ENCODE measurements at places on chromosomes 2 and 18.

- DNase-seq, result no peak
Measured at GRCh38 chr2:172623249-172623965, 67.5 kb downstream of the PDK1 start.

DNA sequence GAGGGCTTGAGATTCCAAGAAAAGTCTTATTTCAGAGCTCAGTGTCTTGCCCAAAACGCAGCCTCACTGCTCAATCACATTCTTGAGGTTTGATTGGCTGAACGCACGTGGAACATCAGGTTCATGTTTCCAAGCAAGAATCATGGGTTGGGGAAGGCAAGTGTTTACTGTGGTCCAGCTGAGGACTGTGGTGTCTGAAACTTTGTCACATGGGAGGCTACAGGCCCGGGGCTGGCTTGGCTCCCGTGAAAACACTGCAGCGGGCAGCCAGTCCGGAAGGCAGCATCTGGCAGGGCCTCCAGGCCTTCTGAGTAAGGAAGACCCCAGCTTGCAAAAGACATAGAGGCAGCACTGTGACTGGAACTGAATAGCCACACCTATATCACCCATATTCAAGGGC is 84.7 kb downstream of the POLR1A start:
- no peak for DNase-seq

DNA sequence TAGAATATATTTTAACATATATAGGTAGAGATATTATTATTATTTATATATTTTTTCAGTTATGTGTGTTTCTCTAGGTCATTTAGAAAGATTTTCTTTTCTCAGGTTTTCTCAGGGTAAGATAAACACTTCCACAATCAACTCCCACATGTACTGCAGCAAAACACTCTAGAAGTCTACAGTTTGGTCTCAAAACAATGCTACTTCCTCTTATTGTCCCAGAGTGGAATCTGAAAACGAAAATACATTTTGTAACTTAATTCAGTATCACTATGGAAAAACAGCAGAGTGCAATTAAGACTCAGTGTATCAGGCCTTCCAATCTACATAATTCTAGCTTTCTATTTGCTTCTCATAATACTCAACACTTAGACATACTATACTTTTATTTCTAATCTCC is 190.1 kb upstream of the SLC35G4 start:
- no peak for DNase-seq

GRCh38 chr18:75277610-75277928 is 67.0 kb downstream of the TSHZ1 start:
- DNase-seq, result no peak

DNA sequence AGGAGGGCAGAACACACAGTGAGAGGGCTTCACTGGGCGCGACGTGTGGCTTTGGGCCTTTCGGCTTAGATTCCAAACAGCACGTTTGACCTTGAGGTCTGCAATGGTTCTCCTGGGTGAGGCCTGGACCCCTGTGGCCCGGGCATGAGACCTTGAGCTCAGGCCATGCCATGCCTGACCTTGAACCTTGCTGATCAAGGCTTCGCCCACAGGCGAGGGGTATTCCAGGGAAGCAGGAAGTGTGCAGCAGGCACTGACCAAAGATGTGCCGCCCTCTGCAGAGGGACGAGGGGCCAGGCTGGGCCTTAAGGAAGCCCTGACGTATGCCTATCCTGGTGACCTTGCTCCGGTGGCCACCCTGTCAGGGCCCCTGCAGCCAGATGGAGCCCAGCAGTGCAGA is 178.3 kb upstream of the HDAC4 start:
- no peak for DNase-seq

- DNase-seq, result no peak
Measured at GRCh38 chr2:241728000-241728399, 6.4 kb upstream of the D2HGDH start.

DNA sequence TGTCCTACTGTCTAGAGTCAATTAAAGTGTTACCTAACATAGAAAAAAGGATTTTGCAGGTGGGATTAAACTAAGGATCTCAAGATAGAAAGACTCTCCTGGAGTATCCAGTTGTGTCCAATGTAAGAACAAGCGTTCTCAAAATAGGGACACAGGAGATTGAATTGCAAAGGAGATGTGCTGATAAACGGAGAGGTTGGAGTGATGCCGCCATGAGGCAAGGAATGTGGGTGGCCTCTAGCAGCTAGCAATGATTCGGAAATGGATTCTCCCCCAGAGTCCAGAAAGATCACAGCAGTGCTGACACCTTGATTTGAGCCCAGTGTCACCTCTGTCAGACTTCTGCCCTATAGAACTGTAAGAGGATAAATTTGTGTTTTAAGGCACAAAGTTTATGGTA is 24.1 kb upstream of the IL1RN start:
- DNase-seq, result no peak

- DNase-seq, result no peak
Measured at GRCh38 chr18:10062302-10063300, 148.8 kb downstream of the VAPA start.

DNA sequence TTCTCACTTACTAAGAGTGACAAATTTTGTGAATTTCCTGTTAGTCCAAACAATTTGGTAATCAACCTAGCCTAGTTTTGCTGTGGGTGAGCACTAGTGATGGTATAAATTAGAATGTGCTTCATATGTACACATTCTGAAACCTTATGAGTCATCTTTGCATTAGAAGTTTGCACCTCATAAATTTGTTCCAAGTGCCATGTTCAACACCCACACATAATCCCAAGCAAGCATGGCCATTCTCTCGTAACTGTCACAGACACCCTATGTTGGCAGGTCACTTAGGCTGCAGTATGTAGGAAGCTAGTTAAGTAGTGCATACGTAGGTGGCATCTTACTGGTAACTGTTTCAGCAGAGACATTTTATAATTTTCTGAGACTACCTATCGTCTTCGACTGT is 46.9 kb downstream of the NAB1 start:
- no peak for DNase-seq

- DNase-seq, result no peak
Measured at GRCh38 chr2:11408959-11409571, 56.9 kb downstream of the E2F6 start.

- DNase-seq, result no peak
Measured at GRCh38 chr2:233210843-233211547, 40.5 kb upstream of the ATG16L1 start.

- DNase-seq, result no peak
Measured at GRCh38 chr2:64599469-64599868, 54.2 kb downstream of the SERTAD2 start.

DNA sequence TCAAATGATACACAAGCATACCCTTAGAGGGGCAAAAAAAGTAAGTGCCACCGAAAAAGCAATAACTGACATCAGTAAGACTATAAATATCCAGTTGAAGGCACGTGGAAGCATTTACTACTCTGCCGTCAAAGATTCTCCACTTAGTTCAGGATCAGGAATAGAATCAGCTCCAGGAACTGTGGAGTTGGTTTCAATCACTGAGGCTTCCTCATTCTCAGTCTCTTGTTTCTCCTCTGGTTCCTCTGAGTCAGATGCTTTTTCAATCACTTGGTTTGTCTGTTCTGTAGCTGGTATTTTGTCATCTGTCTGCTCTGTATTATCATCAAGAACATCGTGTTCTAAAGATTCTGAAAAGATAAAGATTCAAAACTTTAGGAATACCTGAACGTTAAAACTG is 72.2 kb downstream of the LNPK start:
- no peak for DNase-seq

DNA sequence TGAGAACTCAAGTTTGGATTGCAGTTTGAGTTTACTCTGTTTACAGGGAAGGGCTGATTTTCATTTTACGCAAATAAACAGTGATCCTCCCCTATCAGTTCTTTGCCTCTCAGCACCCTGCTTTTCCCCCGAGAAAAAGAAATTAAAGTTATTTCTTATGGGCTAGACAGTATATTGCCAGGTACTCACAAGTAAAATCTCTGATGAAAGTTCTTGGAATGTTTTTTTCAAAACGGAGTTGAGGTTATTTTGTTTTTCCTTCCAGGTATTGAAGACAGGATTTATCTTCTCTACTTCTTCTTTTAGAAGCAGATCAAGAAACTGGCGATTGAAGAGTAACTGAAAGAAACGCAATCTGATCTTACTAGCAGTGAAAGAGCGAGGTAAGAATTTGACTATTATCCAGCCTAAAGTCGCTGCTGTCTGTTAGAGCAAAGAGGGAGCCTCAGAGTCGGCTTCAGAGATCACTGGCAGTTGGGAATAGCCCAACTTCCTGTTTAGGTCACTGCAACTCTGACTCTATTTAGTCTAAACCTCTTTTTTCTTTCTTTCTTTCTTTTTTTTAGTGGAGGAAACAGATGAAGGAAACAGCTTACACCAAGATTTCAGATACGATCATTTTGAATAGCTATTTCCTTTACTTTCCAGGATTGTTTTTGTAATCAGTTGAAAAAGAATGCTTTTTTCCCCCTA is at the start of gene TFPI:
Gene TFPI, minus strand, starts transcription at position 425 of the 693 bp plus-strand sequence. CDS start 50,667 bp downstream, outside the sequence.
- DNase-seq, result no peak

GRCh38 chr2:189492451-189492850 is 51.2 kb downstream of the WDR75 start:
- no peak for DNase-seq

GRCh38 chr2:119376810-119377209 is 10.0 kb downstream of the DBI start:
- no peak for DNase-seq

DNA sequence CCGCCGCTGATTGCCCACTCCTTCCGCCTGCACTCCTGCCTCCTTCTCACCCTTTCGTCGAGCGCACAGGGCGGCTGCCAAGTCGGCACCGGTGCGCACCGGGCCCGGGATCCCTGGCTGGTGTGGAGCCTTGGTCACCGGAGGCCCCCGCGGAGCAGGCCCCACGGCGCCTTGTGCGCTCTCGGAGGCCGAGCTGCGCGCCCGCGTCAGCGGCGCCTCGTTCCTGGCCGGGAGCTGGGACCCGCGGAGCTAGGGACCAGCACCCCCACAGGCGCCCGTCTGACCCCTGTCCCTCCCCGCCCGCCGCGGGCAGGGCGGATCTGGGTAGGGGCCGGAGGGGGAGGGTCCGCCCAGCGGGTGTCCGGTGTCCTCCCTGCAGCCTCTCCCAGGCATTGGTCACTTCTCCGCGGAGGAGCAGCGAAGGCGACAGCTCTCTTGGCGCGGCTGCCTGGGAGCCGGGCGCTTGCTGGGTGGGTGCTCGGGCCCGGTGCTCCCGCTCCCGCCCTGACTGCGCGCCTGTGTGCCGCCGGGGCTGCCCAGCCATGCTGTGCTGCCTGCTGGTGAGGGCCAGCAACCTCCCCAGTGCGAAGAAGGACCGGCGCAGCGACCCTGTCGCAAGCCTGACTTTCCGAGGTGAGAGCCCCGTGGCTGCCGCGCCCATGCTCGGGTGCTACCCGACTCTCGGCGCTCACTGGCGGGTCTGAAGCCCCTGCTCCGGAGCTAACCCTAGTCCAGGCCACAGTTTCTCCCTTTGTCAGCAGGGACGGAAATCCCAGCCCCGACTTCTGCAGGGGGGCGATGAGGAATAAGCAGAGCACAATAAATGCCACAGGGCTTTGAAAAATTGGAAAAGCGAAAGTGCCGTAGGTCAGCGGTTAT is 13.2 kb downstream of the DYSF start:
- DNase-seq, result no peak

DNA sequence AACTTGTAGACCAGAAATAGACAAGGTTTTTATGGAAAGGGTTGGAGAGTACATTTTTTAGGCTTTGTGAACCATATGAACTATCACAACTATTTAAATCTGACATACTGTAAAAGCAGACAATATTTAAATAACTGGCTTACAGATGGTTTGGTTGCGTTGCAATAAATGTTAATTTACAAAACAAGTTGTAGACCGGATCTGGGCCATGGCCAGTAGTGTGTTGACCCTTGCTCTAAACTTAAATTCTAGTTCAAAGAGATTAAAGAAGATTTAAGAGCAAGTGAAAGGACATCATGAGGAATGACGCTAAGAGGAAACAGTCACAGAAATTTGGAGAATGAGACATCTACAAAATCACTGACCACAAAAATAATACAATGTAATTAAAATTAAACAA is 652.7 kb downstream of the DCDC2C start:
- no peak for DNase-seq

- no peak for DNase-seq
Measured at GRCh38 chr2:127052057-127052770, 54.7 kb downstream of the BIN1 start.

DNA sequence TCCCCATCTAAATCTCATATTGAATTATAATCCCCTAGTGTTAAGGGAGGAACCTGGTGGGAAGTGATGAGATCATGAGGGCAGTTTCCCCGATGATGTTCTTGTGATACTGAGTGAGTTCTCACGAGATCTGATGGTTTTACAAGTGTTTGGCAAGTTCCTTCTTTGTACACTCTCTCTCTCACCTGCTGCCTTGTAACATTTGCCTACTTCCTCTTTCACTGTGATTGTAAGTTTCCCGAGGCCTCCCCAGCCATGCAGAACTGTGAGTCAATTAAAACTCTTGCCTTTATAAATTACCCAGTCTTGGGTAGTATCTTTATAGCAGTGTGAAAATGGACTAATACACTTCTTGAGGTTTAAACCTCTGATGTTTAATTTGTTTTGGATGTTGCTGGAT is 177.5 kb downstream of the CD8B2 start:
- DNase-seq, result no peak

DNA sequence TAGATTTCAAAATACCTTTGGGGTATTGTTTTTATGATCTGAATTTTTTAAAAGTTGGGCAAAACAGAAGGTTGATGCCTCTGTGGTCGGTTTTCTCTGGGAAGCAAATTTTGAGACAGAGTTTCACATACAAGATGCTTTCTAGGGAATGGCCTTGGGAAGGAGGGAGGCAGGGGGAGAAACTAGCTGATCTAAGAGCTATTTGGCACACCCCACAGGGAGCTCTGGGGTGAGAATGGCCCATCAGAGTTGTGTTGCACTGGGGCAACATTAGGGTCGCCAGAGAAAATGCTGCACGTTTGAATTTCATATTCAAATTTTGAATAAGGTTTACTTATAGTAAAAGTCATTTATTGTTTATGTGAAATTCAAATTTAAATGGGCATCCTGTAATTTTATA is 11.9 kb upstream of the ADAM23 start:
- DNase-seq, result no peak

DNA sequence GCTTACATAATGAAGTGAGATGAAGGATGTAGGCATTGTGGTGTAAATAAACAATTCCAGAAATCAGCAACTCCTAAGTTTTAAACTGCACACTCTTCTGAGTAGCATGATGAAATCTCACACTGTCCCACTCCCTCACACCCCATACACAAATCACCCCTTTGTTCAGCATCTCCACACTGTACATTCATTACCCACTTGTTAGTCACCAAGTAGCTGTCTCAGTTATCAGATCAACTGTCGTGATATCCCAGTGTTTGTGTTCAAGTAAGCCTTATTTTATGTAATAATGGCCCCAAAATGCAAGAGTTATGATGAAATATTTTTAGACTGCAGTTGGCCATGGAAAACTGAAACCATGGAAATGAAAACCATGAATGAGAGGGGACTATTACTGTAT is 135.7 kb downstream of the GRB14 start:
- no peak for DNase-seq

GRCh38 chr2:165601065-165601830 is 131.8 kb downstream of the CSRNP3 start:
- DNase-seq, result no peak

DNA sequence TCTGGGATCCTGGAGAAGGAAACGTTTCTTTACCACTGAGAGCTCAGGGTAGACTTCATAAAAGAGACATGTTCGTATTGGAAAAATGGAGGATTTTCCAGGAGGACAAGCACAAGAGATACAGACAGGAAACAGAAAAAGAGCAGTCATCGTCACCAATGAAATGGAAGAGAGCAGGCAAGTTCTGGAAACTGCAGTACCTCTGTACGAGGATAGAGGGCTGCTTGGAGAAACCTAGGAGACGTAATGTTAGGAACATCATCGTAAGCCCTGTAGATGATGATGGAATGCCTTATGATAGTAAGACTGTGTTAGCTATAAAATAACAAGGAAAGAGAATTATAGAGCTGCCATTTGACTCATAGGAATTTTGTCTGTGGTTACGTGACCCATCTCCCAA is 121.1 kb upstream of the KLHL14 start:
- DNase-seq, result no peak

Data from stimulated activated CD4-positive, alpha-beta T cell treated with anti-CD3 and anti-CD28 coated beads, Interleukin-1b, Interleukin-23, amount 100 ng/mL, for 1 hour (primary cell).